ENCODE measurements at places on chromosomes 11 and 22.

DNA sequence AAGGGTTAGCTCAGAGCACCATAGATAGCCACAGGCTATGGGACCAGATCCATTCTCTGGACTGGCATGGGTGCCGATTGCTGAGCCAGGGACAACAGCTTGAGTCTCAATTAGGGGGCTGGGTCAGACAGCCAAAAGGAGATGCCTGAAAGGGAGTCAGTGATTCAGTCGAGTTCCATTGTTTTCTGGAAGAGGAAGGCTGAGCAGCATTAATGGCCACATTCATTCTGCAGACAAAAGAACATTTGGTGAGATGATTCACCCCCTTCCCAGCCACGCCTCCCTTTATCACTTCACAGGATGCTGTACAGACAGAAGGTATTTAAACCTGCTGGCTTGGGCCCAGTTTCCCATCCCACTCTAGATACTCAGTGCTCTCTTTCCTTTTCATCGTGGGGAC lies 131.9 kb downstream of the ADAMTS15 start:
- no peak for DNase-seq

GRCh38 chr11:132206993-132207392 lies 836.6 kb downstream of the NTM start:
- DNase-seq = no peak

- DNase-seq = no peak
These were observed 553 bp upstream of the TCIRG1 start for GRCh38 chr11:68038226-68038717.

GRCh38 chr22:41242396-41243117 lies 1.8 kb upstream of the CHADL start:
- DNase-seq = no peak

DNA sequence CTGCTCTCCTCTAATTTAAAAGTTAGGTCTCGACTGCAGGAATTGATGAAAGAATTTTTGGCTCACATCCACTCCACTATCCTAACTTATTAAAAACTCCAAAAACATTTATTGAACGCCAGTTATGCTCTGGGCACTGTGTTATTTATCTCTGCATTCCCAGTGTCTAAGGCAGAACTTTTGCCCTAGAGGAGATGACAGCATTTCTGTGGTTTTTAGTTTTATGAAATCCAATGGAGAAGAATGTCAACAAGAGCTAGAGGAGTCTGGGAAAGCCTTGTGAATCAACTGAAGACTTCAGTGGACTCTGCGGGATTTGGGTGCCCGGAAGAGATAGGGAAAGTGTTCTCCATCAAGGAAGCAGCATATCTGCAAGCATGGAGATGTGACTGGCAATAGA lies 217.0 kb upstream of the PGR start:
- no peak for DNase-seq

DNA sequence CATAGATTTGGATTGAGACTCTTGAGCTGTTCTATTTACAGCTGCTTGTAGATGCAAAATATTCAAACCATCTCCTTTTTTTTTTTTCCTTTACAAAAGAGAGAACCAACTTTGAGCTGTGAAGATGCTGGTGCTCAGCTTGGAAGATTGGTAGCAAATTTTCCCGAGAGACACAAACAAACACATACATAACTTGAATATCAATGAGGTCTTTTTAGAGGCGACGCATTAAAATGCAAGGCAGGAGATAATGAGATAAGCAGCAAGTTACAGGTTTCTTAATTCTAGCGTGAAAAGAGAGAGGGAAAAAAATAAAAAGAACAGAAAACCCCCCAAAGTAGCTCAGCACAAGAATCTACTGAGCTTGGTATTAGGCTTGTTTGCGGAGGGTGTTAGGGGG lies 247.0 kb upstream of the SORL1-AS1 start:
- DNase-seq = no peak

DNA sequence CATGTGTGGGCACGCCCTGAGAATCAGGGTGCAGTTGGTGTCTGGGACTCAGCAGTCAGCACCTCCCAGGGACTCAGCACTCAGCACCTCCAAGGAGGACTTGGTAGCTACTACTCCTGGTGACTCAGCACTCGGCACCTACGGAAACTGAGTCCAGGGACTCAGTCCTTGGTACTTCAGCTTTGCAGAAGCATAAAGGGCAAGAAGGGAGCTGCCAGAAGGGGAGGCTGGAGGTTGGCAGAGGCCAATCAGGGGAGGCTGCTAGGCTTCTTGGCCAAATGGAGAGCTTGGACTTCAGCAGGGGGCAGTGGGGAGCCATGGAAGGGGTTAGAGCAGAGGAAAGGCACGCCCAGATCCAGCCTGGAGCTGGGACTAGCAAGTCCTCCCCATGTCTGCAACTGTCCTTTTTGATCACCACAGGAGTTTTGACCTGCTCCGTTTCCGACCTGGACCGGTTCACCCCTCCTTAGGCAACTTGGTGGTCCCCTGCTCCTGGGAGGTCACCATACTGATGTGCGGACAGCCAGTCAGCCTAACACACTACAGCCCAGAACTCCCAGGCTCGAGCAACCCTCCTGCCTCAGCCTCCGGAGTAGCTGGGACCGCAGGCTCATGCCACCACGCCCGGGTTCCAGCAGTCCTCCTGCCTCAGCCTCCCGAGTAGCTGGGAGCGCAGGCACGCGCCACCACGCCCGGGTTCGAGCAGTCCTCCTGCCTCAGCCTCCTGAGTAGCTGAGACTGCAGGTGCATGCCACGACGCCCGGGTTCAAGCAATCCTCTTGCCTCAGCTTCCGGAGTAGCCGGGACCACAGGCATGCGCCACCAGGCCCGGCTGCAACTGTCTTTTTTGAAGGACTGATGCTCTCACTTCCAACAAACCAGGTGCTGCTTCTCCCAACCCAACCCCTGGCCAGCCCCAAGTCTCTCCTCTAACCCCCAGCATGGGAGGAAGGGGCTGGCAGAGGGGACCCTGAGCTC lies 1.5 kb downstream of the ANO9 start:
- no peak for DNase-seq

GRCh38 chr11:16605389-16605893 lies 133.0 kb upstream of the C11orf58 start:
- no peak for DNase-seq

DNA sequence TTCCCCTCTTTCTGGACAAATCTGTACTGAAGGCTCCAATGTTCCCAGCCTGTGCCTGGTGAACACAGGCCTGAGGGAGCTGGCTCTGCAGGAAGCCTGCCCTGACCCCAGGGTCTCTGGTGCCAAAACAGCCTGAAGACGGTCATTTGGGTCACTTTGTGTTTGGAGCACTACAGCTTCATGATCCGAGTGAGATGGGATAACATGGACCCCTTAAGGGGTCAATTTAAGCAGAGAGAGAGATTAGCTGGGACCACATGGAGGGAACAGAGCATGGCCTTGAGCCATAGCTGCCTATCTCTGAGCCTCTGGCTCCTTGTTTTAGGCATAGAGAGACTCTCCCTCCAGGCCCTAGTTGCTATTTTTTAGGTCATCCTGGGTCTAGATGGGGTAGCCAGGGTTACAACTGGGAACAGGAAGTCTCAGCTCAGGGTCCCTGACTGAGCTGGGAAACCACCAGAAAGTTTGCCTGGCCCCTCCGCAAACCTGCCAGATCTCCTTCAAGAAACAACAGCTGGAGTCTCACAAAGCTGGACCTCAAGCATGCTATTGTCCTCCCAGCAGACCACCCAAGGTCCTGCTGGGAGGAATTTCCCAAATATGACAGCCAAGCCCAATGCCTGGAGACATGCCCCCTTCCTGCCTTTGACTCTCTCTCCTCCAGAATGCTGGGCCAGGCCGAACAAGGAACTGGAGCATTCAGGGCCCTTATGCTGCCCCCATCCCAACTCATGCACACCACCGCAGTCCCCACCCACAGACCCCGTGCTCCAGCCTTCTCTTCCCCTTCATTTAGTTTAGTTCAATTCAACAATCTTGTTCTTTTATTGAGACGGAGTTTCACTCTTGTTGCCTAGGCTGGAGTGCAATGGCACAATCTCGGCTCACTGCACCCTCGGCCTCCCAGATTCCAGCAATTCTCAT lies 4.0 kb downstream of the SLCO2B1 start:
- DNase-seq = no peak

- no peak for DNase-seq
These were observed 126.0 kb upstream of the CADM1 start for GRCh38 chr11:115630214-115630613.

- DNase-seq = no peak
These were observed 667.0 kb downstream of the NTM start for GRCh38 chr11:132037467-132037862.

DNA sequence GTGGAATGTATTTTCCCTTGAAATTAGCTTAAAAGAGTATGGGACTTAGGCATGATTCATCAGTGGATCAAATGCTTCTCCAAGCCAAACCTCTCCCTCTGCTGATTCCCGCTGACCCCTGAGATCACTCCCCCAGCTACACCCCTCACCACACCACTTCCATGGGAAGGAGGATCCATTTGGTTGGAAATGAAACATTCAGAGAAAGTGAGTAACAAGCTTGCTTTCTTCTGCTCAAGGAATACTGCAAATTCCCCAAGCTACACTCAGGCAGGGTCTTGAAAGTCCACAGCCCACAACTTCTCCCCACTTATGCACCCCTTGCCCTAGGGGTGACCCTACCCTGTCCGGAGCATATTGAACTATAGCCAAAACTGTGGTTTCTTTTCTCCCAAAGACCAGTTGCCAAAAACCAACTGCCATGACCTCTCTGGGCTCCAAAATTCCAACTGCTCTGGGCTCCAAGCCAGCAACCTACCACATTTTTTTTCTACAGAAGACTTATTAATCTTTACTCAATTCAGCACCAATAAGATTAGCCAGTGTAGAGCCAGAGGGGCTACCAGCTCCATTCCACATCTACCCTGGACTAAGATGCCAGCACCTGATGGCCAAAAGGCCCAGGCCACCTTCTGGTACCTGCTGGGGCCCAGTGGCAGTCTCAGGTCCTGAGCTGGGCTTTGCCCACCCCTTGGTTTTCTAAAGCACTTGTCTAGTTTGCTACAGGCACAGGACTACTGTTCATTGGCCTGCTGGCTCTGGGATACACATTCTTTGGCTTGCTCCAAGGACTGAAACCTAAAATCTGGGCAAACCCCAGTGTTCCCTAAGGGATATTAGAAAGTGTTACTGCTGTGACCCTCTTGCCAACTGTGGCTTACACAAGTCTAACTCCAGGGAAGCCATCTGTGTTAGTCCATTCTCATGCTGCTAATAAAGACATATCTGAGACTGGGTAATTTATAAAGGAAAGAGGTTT lies 101.1 kb downstream of the MICAL3 start:
- no peak for DNase-seq

DNA sequence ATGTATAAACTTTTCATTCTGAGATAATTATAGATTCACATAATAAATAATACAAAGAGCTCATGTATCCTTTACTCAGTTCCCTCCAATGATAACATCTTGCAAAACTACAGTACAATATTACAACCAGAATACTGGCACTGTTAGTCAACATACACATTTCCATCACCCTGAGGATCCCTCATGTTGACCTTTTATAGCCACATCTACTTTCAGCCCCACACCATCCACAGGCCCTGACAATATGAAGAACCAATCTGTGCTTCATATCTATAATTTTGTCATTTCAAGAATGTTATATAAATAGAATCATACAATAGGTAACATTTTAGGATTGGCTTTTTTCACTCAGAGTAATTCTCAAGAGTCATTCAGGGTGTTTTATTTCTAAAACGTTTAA lies 115.5 kb downstream of the MRTFA start:
- no peak for DNase-seq

DNA sequence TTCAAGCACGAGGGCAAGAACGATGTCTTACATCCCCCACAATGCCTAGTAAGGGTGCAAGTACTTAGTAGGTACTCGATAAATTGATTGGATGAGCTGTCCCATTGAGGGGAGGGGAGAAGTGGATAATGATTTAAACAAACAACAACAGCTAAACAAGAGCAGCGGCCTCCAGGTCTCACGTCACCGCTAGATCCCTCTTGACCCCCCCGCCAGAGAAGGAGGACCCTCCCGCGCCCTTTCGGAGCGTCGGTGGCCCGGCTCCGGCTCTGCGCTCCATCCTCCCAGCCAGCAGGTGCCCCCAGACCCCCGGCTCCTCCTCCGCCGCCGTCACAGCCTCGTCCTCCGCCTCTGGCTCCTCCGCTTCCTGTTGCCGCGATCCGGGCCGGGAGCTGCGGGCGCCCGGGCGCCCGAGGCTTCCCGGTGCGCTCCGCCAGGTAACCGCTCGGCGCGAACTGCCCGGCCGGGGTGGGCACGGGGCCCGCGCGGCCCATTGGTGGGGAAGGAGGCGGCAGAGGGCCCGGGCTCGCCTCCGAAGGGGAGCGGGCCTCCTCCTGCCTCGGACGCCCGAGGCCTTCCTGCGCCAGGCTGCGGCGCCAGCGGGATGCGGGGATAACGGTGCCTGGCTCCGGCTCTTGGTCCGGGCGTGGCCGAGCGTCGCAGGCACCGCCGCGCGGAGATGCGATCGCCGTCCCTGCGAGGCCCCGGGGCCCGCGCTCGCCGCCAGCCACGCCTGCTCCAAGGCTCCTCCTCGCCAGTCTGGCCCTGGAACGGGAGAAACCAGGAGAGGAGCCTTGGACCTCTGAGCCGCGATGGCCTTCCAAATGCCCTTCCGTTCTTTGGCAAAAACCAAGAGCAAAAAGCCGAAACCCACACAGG lies at the start of gene TLCD5:
Gene TLCD5 (plus strand): TSS at position 368 of the 879 bp plus-strand sequence. CDS start 2,143 bp downstream, outside the sequence.
- DNase-seq = no peak

GRCh38 chr11:92439133-92439532 lies 214.5 kb downstream of the FAT3 start:
- DNase-seq = no peak

DNA sequence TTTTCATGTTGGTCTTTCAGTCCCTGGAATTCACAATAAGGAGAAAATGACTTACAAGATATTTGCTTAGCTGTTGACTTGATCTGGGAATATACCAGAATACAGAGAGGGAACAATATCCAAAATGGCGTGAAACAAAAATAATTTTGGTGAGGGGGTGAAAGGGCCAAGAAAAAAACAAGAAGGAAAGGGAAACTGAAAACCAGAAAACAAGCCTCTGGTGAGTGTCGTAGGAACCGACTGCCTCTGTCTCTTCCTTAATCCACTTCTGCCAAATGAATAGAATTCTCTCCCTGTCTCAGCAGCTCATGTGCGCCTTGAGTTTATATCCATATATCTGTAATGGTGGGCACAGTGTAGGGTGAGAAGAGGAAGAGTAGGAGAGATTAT lies 367.6 kb downstream of the ETS1 start:
- no peak for DNase-seq

Measured in stimulated activated CD8-positive, alpha-beta memory T cell treated with anti-CD3 and anti-CD28 coated beads, Interleukin-12 subunit alpha, Interleukin-12 subunit beta, amount 100 ng/mL, for 4 hours (primary cell).